Kidney epithelial cell (primary cell): ENCODE measurements at places on chromosomes 2 and 18.
A peak's percentile ranks its signal among the peaks of the same experiment; 100 is the strongest.

DNA sequence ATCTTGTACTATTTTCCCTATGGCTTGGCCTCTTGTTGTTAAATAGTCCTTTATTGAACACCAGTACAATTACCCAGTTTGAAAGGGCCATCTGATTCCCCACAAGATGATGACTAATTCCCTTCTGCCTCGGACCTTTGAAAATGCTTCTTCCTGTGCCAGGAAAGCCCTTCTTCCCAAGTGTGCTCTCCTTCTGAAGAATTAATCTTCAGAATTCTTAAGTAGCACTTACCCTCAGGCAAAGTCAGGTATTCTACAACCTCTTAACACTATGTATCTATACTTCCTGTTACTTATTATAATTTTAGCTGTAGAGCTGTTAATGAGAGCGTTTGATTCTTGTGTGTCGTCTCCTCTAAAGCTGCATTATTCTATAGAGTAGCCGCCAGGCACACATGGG, 28.6 kb upstream of the MEX3C start:
- no peak for DNase-seq

DNA sequence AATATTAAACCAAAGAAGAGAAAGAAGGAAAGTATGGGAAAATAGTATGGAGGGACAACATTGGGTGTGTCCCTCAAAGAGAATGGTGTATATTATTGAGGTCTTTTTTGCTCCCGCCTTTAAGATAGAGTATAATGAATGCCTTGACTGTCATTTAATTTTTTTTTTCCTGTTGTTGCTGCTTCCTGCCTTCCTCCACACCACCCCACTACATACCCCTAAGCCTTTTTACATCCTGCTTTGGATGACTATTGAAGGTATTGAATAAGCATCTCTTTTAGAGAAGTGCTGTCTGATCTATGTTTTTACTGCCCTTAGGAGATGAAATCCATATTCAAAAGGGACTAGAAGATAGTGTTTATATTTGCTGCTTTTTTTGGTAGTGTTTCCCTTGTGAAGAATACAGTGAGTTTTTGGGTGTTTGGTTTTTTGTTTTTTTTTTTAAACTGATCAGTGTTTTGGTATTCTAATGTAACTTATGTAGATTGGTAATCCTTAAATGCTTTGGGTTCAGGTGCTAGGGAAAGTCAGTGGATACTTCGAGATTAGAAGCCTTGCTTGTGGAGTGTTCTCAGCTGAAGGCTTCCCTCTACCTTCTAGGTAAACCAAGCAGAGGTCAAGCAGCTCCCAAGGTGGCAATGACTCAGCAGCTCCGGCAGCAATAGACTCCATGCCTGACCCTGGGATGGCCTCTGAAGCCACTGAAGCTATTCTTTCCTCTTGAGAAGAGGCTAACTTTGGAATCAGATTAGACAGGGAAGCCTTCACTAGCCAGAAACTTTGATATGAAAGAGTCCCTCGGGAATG, 5.0 kb downstream of the FZD7 start:
- no peak for DNase-seq

DNA sequence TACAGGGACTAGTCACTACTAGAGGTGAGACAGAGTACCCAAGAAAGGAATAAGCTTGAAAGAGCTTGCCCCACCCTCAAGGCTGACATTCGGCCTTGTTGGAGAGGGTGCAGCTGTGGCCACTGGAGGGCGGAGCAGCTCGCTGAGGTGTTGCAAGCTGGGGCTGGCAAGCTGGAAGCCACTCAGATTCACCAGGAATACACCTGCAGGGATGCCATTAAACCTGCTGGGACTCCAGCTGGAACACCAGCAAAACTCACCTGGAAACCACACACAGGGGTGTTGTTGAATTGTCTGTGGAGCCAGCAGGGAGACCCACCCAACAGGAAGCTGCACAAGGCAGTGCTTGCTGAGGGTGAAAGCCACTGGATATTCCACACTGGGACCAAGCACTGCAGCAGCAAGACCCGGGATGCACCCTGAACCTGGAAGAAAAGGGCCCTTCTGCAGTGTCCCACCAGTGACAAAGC, 26.1 kb downstream of the KCTD18 start:
- DNase-seq, result no peak

GRCh38 chr2:37589298-37589697, 82.1 kb downstream of the CDC42EP3 start:
- DNase-seq, result no peak

GRCh38 chr2:226330206-226330605, 469.4 kb downstream of the IRS1 start:
- DNase-seq, result no peak

DNA sequence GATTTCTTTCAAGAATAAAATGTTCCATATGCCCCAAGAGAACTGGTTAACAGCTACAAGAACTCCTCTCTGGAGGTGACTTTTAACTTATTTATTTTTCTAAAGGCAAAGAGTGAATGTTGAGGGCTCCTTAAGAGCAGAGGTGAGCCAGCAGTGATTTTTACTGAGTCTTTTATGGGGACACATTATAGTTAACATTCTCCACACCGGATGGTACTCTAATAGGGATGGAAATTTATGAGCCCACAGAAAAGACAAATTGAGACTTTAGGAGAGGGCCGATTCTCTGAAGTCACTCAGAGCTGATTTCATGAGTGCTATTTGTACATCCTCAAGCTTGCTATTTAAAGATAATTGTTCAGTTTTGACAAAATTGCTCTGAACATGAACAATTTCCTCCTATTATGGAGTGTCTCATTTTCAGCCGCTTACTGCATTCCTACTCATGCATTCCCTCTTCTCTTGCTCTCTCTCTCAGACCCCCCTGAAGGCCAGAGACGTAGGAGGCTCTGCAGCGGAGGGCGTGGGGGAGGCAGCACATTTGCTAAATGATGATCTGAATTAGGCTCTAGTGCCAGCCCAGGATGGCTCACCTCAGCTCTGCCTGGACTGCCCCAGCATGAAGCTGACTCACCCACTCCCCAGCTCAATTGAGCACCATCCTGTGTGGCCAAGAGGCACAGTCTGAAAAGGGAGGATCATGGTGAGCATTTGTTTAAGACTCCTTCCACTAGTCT, 5.9 kb upstream of the RPL37A start:
- peak; percentile 79 for DNase-seq

- DNase-seq, result no peak
Observed at GRCh38 chr2:215772003-215772402, 241.3 kb downstream of the MREG start.
